ENCODE measurements at places on chromosomes 12 and 14.

DNA sequence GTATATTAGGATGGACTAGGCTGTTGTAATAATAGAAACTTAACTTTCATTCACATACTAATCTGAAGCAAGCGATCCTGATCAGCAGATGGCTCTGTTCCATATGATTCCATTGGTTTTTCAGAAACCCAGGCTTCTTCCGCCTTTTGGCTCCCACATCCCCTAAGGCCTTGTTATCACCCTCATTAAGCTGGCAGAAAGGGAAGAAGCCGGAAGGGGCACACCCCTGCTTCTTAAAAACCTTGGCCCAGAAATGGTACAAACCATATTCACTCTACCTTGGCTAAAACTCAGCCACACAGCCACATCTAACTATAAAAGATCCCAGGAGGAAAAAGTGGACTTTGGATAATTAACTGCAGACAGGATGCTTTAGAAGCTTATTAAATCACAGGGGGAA, 329.2 kb downstream of the PCNX1 start:
- no peak for DNase-seq

GRCh38 chr12:82972624-82973023, 285.9 kb downstream of the TMTC2 start:
- no peak for DNase-seq

- DNase-seq = no peak
Observed at GRCh38 chr14:71115306-71115705, 208.0 kb downstream of the PCNX1 start.

DNA sequence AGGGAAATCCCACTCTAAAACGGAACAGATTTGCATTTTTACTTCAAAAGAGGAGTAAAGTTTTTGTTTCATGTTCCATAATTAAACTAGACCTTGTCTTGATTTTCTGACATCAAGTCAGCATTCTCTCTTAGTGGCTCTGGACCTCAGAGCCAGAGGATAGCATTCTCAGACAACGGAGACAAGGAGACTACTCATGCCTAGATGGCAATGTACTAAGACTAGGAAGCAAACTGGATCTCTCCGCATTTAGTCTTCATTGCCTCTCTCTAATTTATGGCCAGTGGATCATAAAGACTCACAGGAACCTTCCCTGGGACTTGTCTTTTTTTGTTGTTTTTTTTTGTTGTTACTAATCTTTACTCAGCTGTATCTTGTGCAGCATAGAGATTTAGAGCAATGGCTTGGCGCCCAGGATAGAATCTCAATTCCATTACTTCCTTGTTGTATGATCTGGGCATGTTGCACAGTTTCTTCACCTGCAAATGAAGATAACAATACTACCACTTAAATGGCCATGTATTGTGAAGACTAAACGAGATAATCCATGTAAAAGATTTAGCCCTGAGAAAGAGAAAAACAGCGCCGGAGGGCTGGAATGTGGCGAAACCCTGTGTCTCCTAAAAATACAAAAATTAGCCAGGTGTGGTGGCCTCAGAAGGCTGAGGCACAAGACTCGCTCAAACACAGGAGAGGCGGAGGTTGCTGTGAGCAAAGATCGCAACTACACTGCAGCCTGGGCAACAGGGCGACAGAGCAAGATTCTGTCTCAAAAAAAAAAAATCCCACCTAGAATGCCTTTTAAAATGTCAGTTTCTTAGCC, 4.0 kb upstream of the GEMIN2 start:
- DNase-seq = no peak
